ENCODE measurements at places on chromosomes 11 and 22.

- DNase-seq = no peak
Observed at GRCh38 chr11:94002226-94002625, 18.9 kb upstream of the HEPHL1 start.

- DNase-seq = no peak
Observed at GRCh38 chr11:93219440-93219839, 21.6 kb upstream of the SLC36A4 start.

GRCh38 chr11:39678996-39679395 lies 1780.5 kb downstream of the LRRC4C start:
- no peak for DNase-seq

DNA sequence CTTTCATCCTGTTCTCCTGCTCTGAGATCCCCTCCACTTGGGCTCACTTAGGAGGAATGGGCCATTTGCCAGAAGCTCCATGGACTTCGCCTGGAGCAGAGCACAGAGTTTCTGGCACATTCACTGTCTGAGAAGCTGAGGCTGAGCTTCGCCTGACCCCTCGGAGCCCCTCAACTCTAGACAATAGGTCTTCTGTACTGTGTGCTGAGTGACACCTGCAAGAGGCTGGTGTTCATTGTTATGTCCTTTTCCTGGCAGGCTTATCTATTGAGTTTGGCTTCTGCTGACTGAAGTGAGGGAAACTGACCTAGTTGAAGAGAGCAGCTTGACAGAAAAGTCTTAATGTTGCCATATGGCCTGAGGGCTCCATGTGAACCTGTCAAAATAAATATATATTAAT lies 124.3 kb downstream of the EHF start:
- DNase-seq = no peak

DNA sequence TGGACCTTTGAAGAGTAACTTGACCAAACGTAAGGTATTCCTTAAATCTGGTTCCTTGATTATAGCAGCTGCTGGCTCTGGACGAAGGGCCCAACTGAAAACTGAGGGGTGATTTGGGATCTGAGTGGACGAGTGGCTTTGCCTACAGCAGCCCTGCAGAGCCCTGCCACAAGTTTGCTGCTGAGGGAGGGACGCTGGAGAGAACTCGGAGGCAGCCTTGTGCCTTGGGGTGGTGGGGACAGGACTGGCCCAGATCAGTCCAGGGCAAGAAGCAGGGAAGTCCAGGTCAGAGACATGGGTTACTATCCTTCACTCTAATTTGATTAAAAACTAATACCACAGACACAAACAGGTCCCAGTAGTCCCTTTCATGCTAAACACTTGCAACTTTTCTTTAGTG lies 89.6 kb upstream of the PITPNB start:
- DNase-seq = no peak
